ENCODE measurements at places on chromosomes 7 and 10.

- no peak for DNase-seq
Observed at GRCh38 chr7:69412331-69413146, 185.7 kb upstream of the AUTS2 start.

DNA sequence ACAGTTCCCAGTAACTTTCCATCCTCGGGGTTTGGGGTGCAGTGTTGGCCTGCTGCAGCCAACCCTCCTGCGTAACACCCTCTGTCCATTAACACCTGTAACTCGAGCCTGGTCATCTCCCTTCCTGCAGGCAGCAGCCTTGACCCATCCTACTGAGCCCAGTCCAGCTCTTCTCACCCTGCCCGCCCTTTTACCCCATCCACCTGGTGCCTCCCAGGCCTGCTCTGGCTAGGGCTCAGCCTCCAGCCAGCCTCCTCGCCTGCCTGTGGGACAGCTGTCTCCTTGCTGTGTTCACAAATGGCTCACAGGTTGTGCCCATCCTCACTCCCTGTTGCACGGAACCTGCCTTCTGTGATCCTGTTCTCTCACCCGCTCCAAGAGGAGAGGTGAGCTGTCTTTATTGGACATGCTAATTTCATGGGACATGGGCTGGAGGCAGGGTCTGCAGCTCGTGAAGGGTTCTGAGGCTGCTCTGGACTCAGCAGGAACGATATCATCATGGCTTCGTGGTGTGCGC lies 277.2 kb upstream of the TCERG1L start:
- no peak for DNase-seq

DNA sequence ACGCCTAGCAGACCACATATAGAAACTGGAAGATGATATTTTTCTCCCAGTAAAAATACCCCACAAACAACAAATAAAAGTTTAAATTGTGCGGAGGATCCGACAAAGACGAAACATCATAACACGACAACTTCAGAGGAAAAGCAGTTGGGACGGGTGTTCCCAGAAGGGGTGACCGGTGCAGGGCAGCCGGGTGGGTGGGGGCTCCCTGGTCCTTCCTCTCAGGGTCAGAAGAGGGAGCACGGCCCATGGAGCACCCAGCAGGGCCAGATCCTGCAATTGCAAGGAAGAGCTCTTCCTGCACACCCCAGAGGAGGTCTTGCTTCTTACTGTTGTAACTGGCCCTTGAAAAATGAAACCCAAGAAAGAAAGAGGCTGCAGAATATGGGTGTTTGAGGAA lies 608.5 kb upstream of the MKI67 start:
- no peak for DNase-seq

GRCh38 chr10:121615836-121616235 lies 17.6 kb upstream of the FGFR2 start:
- DNase-seq, result no peak
